ENCODE measurements at places on chromosomes 3 and 15.
A peak's percentile ranks its signal among the peaks of the same experiment; 100 is the strongest.

DNA sequence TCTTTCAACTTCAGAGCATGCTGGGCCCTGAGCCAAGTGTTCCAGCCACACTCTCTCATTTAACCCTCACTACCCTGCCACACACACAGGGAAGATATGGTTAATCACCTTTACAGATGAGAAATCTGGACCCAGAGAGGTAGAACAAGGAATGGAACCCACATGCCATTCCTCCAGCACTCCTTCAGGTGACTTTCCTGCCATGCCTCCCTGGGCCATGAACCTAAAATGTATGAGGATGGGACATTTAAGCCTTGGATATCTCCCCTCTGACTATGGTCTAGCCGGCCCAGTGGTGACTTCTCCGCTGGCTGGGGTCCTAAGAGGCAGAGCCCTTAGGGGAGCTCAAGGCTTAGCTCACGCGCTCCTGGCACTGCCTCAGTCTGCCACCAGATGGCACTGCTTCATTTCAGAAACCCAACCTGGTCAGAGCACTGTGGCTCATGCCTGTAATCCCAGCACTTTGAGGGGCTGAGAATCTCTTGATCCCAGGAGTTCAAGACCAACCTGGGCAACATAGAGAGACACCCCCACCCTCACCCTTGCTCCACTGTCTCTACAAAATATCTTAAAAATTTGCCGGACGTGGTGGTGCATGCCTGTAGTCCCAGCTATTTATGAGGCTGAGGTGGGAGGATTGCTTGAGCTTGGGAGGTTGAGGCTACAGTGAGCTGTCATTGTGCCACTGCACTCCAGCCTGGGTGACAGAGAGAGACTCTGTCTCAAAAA is 2.2 kb upstream of the DCAF1 start:
- peak; percentile 60 for DNase-seq

GRCh38 chr15:91867581-91868026 is 14.1 kb downstream of the SLCO3A1 start:
- DNase-seq, result no peak

DNA sequence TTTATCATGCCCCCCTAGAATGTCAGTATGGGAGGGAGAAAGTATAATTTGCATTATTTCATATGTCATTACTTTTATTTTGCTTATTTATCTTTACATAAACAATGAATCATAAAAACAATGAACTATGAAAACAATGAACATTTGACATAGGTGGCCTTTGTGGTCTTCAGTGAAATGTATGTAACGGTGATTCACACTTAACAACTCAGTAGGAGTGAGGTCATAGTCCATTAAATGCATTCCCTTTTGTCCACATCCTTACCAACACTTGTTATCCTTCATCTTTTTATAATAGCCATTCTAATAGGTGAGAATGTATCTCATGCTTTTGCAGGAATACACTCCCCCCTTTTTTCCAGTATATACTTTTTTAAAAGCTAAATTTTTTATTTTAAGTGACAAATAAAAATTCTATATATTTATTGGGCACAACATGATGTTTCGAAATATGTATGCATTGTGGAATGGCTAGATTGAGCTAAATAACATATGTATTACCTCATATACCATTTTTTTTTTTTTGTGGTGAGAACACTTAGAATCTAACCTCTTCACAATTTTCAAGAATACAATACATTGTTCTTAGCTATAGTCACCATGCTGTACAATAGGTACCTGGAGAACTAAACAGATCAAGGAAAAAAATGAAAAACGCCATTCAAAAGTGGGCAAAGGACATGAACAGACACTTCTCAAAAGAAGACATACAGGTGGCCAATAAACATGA is 189.5 kb downstream of the WDR72 start:
- no peak for DNase-seq

DNA sequence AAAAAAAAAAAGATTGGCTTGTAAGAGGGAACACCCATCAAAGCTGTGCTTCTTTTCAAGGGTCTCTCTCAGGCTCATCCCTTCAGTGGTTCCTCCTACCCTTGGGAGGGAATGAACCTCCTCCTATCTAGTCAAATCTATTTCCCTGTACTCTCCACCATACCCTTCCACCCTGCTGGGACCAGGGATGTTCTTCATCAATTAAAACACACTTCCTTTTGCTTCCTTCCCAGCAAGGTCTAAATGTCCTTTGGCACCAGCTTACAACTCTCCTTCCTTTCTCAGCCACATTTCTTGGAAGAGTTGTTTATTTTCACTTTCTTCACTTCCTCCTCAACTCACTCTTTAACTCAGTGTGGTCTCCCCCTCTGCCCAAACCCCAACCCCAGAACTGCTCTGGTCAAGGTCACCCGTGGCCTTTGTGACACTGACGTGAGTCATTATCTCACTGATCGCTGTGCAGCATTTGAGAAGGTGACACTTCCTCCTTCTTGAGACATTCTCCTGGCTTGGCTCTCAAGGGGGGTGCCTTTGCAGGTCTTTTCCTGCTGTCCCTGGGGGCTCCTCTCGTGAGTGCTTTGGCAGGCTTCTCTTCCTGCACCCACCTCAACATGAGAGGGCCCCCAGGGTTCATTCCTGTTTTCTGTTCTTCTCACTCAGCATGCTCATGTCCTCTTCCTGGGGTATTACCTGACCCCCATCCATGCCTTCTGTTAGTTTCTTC is 210.5 kb upstream of the TLE3 start:
- DNase-seq, result peak; percentile 22

- DNase-seq, result no peak
Observed at GRCh38 chr3:57283334-57283733, 9.2 kb downstream of the ASB14 start.

DNA sequence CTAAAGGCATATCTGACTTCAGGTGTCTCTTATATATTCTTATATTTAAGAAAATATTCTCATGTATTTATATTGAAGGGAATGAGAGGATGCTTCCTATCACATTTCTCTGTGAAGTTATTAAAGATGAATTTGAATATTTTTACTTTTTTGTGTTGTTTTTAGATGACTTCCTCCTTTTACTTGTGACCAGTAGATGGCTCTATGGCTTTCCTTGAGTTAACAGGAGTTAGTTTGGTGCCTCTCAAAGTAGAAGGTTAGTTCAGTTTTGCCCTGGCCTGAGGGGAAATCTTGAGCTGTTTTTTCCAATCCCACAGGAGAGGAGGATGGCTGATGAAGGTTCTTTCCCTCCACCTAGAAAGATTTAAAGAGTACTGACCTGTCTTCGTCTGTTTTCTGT is 80.7 kb downstream of the SQOR start:
- no peak for DNase-seq

DNA sequence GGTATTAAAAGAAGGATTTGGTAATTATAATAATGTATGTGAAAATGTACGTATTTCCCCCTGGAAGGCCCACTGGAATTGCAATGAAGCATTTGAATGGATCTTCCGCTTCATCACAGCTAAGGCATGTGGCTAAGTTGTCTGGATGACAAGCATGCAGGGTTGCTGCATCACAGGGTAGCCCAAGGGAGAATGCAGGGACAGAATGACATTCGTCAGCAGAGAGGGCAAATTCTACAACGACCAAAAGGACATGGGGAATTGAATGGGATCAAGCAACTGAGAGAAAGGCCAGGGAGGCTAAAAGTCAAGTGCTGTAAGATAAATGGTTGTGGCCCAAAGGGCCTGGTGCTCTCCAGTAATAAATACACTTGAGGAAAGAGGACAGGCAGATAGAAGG is 95.4 kb downstream of the ISL2 start:
- no peak for DNase-seq

DNA sequence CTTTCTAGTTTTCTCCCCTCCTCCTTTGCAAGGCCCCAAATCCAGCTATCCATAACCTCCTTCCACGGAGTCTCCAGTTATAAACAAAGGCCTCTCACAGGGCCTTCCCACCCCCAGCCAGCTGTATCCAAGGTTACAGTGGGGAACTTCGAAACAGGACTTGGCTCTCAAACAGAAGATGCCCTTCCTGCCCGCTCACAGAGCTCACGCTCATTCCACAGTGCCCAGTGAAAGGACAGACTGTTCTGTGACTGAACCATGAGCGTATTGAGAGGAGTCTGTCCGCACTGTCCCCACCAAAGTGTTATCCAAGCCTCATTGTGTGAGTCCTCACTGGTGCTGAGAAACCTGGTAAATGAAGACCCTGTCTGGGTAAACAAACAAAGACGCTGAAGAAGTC is 35.4 kb downstream of the ARHGAP31 start:
- DNase-seq, result no peak

DNA sequence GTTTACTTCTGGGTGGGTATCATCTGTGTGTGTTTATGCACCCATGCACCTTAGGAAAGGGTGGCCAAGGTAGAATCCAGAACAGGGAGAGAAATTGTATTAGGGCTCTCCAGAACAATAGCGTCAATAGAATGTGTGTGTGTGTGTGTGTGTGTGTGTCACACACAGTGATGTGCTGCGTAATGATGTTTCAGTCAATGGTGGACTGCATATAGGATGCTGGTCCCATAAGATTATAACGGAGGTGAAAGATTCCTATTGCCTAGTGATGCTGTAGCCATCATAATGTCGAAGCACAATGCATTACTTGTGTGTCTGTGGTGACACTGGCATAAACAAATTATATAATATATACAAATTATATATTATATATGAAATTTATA is 69.3 kb upstream of the PRR23C start:
- no peak for DNase-seq

DNA sequence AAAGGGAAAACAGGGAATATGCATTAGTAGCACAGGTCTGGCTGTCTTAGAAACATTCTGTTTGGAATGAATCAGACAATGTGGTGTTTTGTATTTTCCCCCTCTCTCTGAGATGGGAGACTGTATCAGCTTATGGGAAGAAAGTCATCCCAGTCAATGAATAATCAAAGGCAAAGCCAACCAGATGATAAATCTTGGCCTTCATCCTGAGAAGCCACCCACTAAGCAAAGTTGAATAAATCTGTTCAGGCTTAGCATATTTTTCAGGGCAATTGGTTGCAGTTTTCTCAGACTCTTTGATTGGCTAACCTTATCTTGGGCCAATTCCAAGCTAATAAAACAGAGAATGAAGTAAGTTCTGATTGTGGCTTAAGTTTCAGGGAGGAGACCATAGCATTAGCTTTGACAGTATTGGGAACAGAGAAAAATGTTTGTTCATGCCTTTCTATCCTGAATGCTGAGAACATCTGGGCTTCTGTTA is 63.6 kb upstream of the ARL8B start:
- DNase-seq, result no peak

GRCh38 chr3:69197922-69198530 is 75.6 kb upstream of the LMOD3 start:
- DNase-seq, result peak; percentile 29

DNA sequence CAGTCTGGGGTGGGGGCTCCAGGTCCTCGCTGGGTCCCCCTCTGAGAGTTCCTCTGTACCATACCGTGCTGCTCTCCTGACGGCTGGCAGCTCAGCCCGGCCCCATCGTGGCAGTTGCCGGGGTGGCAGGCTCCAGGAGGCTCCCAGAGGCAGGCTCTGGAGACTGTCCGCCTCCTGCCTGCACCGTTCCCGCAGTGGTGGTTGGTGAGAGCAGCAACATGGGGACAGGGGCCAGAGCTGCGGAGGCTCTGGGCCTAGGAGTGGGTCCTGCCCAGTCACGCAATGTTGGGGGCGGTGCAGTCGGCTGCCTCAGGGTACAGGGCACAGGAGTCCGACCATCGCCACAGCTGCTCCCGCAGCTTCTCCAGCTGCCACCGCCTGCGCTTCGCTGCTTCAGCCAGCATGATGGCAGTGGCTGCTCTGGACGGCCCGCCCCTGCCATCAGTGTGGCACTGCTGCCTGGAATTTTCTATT is 492.7 kb downstream of the AGBL1 start:
- DNase-seq, result no peak

DNA sequence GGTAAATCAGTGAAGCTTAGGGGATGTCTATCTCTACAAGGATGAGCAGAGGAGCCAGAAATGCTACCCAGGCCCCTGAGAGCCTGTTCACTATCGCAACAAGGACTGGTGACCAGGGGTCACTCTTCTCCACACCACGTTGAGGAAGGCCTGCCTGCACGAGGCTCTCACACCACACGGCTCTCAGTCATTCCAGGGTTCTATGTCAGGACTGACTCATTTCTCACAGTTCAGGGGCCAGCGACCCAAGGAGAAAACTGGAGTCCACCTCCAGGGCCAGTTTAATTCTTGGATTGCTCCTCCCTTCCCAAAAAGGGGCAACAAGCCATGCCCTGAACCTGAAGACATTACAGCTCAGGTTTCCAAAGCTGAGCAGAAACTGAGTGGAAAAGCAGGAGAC is 33.9 kb downstream of the ANP32A start:
- no peak for DNase-seq

- no peak for DNase-seq
Observed at GRCh38 chr3:53999725-54000124, 108.1 kb upstream of the SELENOK start.

GRCh38 chr3:144692488-144692887 is 720.9 kb downstream of the DIPK2A start:
- no peak for DNase-seq

- no peak for DNase-seq
Observed at GRCh38 chr3:183213415-183214276, 39.4 kb upstream of the B3GNT5 start.

- DNase-seq, result no peak
Observed at GRCh38 chr3:44955917-44956316, 20.1 kb downstream of the ZDHHC3 start.

DNA sequence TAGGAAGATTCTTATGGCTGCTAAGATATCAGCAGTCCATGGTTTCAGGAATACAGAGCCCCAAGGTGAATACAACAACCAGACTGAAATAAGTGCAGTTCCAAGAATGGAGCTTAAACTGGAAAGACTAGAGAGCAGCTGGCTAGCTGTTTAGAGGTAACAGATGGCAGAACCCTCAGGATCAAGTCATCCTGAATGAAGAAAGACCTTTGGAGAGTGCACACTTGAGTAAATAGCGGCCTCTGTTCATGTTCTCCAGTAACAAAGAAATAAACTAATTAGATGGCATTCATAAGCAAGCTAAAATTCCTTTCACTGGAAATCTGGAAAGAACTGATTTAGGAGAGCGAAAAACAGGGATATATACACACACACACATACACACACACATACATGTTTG is 968.4 kb downstream of the FHIT start:
- no peak for DNase-seq

- DNase-seq, result no peak
Observed at GRCh38 chr3:133754455-133754854, 8.3 kb downstream of the TF start.

GRCh38 chr3:167394003-167394402 is 13.9 kb upstream of the ZBBX start:
- no peak for DNase-seq
